ENCODE measurements at places on chromosomes 12 and 14.

- no peak for DNase-seq
Observed at GRCh38 chr12:129532082-129532481, 371.7 kb downstream of the TMEM132D start.

GRCh38 chr12:41653386-41654326 lies 465.5 kb downstream of the PDZRN4 start:
- no peak for DNase-seq

DNA sequence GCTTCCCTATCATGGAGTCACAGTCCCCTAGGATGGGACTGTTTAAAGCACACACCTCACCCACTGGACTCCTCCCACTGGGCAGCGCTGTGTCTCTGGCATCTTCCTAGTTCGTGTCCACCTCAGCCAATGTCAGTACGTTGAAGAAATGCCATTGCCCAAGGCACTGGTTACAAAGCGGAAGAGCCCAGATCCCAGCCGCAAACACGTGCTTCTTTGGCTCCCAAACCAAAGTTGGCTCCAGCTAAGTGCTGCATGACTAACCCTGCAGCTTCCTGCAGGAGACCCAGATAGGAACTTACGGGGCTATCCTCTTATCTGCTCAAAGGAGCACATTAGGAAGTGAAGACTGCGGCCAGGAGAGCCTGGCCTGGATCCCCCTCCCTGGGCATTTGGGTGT lies 9.3 kb downstream of the SYNE3 start:
- DNase-seq = no peak

DNA sequence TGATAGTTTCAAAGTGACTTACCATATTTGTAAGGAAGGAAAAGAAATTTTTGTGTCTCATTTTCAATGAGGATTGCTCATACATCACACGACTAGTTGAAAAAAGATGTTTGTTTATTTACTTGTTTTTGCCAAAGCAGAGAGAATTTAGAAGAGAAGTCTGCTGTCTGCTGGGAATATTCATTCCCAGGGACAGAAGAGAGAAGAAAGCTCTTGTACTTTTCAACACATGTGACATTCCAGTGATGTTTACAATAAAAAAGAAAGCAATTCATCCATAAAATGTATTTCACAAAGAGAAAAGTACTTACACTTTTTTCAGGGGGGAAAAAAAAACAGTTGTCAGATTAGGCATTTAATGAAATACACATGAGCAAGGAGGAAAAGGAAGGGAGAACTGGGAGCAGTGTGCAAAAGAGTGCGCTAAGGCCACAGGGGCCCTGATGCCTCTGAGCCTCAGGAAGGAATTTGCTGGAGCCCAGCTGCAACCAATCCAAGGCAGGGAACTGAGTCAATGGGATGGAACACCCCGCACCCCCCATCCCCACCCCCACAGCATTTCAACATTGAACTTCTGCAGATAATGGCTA lies 115.0 kb downstream of the RPAP3 start:
- no peak for DNase-seq

GRCh38 chr14:32358781-32359180 lies 29.7 kb downstream of the AKAP6 start:
- no peak for DNase-seq

GRCh38 chr12:19675361-19675760 lies 236.1 kb downstream of the AEBP2 start:
- DNase-seq = no peak

Data from NCI-H524 treated with DMSO at 0.1 percent for 48 hours (cell line).